ENCODE measurements at places on chromosomes 16 and 17.
A peak's percentile ranks its signal among the peaks of the same experiment; 100 is the strongest.

DNA sequence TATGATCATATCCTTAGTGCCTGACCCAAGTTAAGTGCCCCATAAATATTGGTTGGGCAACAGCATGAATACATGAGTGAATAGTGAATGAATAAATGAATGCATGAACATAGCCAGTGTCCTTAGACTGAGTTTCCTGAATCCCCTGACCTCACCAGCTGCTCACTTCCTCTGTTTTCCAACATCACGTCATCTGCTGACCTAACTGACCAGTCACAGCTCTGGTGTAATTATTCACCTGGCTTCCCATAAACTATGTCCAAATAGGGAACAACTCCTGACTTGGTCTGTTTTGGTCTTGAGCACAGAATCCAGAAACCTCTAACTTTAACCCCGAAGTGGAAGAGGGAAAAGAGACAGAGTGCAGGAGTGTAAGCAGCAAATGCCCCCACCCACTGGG, 83.4 kb downstream of the ASIC2 start:
- DNase-seq = no peak

DNA sequence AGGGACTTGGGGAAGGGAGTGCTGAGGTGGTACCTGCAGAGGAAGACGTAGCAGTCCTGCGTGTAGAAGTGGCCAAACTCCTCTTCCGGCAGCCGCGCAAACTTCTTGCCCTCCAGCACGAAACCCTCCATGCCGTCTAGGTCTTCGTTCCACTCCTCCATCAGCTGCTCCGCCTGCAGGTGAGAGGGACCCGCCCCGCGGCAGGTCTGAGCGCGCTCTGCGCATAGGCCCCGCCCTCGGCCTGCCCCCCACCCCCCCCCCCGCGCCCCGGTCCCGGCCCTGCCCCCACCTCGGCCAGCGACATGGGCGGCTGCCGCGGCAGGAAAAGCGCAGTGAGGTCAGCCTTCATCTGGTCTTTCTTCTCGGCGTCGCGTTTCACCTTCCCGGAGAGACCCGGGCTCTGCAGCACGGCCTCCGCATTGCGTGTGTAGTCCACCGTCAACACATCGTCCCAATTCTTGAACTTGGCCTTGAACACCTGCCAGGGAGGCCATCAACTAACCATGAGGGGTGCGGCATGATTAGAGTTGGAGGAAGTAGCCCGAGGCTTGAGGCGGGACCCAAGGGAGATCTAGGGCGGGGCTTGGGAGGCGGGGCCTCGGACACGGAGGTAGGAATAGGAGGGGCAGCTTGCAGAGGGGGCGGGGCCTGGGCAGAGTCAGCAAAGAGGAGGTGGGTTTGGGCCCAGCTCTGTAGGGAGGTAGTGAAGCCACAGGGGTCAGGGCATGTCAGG, 11.5 kb downstream of the FLII start:
- DNase-seq = peak; percentile 28

DNA sequence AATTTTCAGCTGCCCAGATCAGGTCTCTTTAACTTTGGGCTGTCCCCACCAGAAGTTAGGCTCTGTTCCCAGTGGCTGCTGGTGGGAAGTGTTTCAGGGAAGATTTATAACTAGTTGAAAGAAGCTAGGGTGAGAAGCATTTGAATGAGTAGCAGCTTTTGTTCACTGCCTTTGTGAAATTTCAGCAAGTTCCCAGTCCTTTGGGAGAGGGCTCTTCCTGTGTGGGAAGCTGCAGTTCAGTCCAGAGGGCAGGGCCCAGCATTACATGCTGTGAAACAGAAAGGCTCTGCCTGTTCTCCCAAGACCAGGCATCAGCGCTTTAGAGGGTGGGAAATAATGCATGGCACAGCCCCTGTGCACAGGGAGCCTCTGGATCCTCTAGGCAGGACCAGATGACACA, 17.8 kb downstream of the PROCA1 start:
- no peak for DNase-seq

DNA sequence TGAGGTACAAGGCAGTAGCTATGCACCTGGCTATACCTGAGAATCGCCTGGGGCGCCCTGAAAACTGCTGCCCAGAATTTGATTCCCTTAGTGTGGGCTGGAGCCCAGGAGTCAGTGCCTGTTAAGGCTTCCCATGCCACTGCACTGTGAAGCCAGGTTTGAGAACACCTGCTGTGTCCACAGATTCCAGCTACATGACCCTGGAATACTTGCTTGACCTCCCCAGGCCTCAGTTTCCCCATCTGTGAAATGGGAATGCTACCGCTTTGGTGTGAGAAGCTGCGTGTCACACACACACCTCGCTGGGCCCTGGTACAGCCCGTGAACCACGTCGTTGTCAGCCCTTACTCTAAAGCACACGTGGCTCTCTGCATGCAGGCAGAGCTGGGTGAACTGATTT, 271.0 kb downstream of the C16orf95 start:
- DNase-seq = no peak

GRCh38 chr17:58789160-58789559, 33.5 kb downstream of the PPM1E start:
- no peak for DNase-seq

- no peak for DNase-seq
Measured at GRCh38 chr17:12734926-12735325, 54.4 kb upstream of the ARHGAP44 start.

Data from CD4-positive, alpha-beta T cell treated with Interleukin-17A for 1 hour (primary cell).